ENCODE measurements at places on chromosomes 5 and 9.

GRCh38 chr9:99824378-99825171, 2.9 kb downstream of the NR4A3 start:
- DNase-seq, result peak; percentile 47

DNA sequence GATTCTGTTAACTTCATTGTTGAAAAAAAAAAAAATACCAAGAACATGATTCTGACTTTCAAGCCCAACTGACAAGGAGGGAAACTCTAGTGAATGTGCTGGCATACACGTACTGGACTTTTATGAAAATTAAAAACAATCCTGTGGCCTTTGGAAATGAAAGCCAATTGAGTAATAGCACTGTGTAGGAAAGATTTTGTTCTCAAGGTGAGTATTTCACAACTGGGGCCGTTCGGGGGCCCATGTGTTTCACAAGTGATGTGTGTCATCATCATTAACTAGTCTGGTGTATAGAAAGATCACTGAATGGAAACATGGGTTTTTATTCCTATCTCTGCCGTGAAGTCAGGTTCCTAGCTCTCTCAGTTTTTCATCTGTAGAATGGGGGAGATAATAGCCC, 605.0 kb upstream of the CLINT1 start:
- DNase-seq, result no peak

DNA sequence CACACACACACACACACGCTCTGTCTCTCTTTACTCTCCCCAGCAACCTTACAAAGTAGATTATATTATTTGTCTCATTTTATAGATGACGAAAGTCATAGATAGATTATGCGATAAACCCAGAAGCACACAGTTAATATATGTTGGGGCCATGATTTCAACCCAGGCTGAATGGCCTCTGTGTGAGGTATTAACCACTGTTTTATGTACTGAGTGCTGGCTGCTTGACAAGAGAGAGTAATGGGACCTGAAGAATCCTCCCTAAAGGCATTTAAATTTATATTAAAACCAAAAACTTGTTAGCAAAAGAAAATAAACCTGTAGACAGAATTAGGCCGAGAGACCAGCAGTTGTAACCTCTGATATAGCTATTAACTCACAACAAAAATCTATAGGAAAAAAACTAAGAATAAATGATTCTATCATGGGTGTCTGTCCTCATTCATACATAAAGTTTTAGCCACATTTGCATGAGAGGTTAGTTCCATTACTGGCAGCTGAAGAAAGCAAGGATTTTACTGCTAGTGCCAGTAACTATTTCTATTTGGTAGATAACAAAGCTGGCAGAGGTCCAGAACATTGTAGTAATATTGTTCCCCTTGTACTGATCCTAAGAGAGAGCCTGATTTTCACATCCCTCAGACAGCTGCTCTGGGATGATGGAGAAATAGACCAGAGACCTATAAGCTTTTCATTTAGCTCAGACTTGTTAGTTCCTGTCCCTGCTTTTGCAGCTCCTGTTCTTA, 250.9 kb downstream of the ADGRV1 start:
- no peak for DNase-seq

DNA sequence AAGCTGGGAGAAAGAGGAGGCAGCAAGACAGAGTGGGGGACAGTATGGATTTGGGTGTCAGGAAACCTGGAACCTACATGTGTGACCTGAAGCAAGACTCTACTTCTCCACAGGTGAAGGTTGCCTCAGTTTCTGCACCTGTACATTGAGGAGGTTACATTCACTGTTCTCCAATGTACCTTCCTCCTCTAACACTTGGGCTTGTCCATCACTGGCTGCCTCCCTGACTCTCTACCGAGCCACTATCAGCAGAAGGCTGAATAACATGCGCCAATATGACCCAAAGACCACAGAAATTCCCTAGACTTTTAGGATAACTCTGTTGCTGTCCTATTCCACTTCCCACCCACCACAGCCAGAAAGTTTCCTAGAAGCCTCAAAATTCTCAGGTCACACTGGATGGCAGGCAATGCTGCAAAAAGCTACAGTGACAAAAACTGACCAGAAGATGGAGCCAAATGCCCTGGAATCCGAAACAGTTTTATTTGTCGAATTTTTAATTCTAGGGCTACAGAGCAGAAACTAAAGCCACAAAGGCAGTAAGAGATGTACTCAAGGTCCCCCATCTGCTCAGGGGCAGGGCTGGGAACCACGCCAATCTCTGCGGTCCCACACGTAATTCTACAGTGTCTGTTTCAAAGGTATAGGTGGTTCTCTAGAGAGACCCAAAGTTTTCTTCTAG, 64.4 kb downstream of the FAM114A2 start:
- peak; percentile 30 for DNase-seq

- DNase-seq, result no peak
These were observed 26.7 kb upstream of the FRMPD1 start for GRCh38 chr9:37624073-37624472.

- DNase-seq, result no peak
These were observed 618.7 kb upstream of the CDH6 start for GRCh38 chr5:30574761-30575160.

GRCh38 chr9:38160613-38161215, 91.7 kb upstream of the SHB start:
- DNase-seq, result peak; percentile 78

DNA sequence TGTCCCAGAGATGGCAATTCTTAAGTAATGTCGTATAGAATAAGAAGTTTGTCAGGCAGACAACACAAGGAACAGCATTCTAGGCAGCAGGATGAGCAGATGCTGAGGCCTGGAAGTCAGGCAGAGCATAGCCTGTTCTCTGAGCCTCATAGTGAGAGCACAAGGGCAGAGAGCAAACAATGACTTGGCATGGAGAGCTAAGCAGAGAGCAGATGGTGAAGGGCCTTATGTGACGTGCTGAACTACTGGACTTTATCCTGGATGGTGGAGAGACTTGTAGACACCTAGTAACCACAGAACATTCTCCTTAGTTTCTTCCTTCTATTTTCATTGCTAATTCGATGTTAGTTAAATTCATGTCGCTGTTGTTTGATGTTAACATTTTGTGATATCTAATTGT, 60.1 kb downstream of the KCTD16 start:
- no peak for DNase-seq

GRCh38 chr9:111037356-111037707, 938 bp downstream of the LPAR1 start:
- no peak for DNase-seq

DNA sequence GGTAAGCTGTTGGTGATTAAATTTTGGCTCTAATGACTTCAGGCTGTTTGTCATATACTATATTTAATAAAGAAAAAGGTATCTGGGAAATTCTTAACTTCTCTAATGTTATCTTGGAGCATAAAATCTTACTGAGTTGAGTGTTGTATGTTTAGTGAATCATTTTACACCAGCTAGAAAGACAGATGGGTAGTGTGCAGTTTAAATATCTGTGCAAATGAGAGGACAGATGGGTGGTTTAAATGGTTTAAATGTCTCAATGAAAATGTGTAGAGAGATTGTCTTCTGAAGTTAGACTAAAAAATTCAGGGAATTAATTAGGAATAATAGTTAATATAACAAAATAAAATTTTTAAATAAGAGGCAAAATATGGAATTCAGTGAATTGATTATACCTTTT, 114.5 kb downstream of the FER start:
- DNase-seq, result no peak

DNA sequence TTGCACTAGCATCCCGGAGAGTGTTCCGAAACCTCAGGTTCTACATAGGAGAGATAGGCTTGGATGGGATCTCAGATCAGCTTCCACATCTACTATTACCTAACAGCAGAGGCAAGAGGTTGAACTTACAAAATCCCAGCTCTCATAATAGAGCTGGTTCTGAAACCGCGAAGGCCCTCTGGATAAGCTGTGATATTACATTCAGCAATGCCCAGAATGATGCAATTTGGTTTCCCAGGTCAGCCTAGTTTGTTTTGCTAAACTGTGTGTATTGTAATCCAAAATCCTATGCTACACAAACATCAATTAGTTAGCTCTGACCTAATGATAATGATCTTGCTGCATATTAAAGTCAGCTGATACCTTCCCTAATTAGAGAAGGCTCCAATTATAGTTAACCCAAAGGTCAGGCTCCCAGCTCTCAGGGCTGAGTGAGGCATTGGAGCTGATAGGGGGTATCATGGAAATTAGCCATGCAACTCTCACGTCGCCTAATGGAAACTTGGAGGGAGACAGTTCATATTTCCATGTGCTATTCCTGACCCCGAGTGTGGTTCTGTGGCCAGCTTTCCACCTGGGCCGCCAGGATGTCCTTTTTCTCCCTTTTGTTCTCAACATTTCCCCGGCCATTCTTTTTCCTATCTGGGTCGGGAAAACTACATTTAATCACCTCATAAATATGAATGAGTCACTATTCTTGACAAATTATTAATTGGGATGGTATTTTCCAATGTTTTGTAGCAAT, 278.4 kb upstream of the IRX1 start:
- no peak for DNase-seq

DNA sequence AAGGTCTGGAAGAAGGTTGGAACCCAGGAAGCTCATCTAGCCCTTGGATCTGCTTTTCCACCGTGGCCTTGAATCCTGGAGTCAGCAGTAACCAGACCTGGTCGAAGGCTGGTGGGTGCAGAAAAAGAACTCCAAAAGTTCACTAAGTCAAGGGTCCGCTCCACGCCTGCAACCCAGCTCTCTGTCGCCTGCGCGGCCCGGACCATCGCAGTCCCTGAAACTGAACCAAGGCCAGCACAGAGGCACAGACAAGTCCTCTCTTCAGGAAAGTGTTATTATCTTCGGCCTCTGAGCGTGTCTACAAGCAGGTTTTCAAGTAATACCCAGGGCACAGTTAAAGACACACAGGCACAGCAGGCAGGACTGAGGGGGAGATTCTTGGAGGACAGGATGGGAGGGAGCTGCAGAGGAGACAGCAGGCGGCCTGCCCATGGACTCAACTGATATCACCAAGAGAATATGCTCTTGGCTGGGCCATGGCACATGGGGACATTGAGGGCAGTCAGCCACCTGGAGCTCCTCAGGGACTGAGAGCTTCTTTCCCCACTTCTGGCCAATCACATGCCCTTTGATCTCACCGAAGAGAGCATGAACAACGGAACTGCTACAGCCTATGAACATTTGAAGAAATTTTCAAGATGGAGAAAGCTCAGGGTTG, 45.8 kb upstream of the SEMA4D start:
- no peak for DNase-seq

DNA sequence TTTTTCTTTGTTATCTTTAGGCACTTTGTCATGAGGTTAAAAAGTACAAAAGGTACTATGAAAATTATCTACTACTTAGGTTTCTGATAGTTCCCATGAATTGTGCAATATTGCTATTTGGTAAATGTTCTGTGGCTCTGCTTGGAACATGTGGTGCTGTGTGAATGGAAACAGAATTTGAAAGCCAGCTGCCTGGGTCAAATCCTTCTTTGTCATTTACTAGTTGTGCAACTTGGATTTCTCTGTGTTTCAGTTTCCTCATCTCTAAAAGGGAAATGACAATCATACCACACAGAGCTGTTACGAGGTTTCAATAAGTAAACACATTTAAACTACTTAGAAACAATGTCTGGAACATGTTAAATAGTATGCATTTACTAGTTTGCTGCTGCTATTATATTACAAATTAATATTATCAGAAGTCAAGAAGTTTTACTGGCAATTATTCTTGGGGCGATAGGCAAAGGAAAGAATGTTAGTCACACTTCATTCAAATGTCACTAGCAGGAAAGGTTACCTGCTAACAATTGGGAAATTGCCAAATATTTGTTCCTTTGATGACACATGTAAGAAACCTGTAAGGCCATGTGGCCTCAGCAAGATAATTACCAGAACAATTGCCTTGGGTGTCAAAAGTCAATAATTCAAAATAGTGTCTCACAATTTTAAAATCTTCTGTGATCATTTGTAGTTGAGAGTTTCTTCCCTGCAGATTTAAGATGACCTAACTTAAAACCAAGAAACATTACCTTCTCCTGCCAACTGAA, 184.8 kb downstream of the KIAA0825 start:
- DNase-seq, result no peak

GRCh38 chr5:28896949-28897348, 1858.6 kb upstream of the CDH9 start:
- DNase-seq, result no peak

GRCh38 chr9:114371973-114372917, 15.5 kb downstream of the AKNA start:
- DNase-seq, result no peak

- DNase-seq, result no peak
These were observed 79.9 kb downstream of the SETX start for GRCh38 chr9:132274861-132275260.

DNA sequence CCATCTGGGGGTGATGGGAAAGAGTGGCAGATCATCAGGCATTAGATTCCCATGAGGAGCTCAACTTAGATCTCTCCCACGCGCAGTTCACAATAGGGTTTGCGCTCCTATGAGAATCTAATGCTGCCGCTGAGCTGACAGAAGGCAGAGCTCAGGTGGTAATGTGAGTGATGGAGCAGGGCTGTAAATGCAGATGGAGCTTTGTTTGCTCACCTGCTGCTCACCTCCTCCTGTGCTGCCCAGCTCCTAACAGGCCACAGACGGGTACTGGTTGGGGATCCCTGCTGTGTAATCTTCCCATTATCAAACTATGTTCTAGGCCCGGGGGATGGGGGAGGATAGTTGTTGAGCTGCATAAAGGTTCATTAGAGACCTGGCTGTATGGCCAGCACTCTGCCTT, 58.4 kb downstream of the UGCG start:
- DNase-seq, result peak; percentile 79

- no peak for DNase-seq
These were observed 292.6 kb downstream of the ZSWIM6 start for GRCh38 chr5:61624553-61625136.

DNA sequence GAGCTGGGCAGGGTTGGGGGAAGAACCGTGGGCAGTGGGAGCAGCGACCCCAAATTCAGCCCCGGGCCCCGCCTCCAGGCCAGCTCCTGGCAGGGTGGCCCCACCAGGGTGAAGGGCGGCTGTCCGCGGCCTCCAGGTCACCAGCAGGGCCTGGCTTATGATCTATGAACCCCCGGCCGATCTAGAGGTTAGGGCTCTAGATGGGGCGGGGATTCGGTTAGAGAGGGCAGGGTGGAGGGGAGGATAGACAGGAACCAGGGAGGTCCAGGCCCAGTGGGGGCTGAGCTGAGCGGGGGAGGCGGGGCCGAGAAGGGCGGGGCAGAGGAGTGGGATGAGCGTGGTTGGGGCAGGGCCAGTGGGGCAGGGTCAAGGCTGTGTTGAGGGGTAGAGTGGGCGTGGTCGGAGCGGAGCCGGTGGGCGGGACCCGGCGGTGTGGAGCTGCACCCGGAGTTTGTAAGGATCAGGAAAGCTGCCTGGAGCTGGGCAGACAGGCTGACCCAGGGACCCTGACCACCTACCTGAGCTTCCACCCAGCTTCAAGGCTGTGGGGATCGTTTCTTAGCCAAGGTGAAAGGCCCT, 29.3 kb upstream of the OBP2B start:
- DNase-seq, result no peak

DNA sequence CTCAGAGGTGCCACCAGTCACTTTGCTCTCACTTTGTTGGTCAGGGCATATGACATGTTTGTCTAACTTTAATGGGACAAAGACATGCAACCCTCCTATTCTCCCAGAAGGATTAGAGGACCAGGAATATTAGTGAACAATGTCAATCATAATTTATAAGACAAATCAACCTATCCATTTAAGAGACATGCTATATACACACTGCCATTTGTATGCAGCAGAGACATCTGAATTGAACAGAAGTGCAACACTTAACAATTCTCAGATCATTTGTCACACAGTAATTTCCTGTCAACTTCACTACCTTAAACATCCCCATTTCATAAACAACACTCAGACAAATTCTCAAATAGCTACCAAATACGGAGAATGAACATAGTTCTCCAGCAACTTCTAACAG, 273.6 kb upstream of the RGMB start:
- DNase-seq, result no peak
